ENCODE measurements at places on chromosomes 3 and 15.

GRCh38 chr15:82530606-82531379 is 9.5 kb downstream of the RPS17 start:
- DNase-seq, result peak; percentile 65

GRCh38 chr3:51845129-51845528 is 16.3 kb upstream of the IQCF2 start:
- no peak for DNase-seq

- DNase-seq, result no peak
Measured at GRCh38 chr3:159929171-159930141, 59.2 kb upstream of the IL12A start.

DNA sequence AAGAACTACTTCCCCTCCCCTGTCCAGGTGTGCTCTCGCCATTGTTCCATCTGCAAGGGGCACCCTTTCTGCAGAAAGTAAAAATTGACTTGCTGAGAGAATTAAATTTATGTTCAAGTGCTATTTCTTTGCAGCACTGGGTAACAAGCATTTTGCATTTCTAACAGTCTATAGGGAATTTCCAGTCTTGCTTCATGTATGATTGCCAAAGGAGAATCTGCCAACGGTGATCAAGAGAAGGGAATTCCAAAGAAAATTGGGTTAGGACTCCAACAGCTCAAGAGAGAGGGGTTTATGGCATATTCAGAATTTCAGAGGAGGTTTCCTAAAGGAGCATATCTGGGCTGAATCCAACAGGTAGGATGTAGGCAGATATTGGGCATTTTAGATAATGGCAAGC is 136.7 kb upstream of the WNT5A start:
- no peak for DNase-seq

GRCh38 chr15:70142072-70142321 is 44.3 kb upstream of the TLE3 start:
- DNase-seq, result no peak

GRCh38 chr15:47376190-47376589 is 341.1 kb upstream of the SEMA6D start:
- DNase-seq, result no peak

DNA sequence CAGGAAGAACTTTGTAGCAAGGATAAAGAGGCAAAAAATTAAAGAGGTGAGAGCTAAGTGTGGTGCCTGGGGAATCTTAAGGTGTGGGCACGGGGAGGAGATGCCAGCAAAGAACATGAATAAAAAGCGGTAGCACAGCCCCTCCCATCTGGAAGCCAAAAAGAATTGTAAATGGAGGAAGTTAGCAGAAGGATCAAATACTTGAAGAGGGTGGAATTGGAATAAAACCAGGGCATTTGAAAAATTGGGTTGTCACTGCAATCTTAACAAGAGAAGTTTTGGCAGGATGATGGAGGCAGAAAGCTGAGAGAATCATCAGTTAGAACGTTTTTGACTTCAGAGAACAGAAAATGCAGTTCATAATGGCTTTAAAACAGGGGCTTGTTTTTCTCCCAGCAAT is 2.4 kb downstream of the CCR2 start:
- no peak for DNase-seq

GRCh38 chr15:33985287-33985686 is 17.0 kb downstream of the CHRM5 start:
- no peak for DNase-seq

DNA sequence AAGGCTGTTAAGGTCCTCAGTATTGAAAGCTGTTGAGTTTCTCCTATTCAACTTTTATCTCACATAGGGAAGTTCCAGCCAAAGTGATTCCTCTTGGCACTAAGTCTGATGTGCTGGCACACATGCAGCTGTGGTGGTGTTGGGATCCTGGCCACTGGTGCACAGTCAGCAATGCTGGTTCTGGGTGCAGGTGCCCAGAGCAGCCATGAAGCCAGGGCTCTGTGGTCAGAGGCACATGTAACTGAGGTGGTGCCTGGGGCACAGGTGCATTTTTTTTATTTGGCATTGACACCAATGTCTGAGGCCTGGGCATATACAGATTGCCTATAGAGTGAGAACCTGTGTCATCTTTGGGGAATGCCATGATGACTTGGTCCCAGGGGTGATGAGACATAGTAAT is 271.4 kb downstream of the POLQ start:
- no peak for DNase-seq

DNA sequence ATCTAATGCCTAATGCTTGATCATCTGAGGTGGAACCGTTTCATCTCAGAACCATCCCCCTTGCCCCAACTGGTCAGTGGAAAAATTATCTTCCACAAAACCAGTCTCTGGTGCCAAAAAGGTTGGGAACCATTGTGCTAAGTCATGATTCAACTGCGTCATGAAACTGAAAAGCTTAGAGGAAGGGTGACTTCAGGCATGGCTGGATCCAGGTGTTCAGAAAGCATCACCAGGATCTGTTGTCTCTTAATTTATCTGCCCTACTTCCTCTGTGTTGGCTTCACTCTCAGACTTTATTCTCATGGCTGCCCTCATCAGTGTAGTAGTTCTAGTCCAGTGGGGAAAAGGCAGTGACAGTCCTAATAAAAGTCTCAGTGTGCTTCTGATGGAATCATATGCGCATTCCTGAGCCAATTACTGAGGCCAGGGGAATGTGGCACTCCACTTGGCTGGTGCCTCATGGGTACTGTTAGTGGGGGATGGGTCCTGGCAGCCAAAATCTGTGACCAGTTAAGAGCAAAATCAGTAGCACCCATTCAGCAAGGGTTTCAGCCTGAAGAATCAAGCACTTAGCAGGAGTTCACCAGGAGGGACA is 110.3 kb downstream of the WNT5A start:
- no peak for DNase-seq

GRCh38 chr3:11186771-11187191 is 32.5 kb downstream of the HRH1 start:
- no peak for DNase-seq

DNA sequence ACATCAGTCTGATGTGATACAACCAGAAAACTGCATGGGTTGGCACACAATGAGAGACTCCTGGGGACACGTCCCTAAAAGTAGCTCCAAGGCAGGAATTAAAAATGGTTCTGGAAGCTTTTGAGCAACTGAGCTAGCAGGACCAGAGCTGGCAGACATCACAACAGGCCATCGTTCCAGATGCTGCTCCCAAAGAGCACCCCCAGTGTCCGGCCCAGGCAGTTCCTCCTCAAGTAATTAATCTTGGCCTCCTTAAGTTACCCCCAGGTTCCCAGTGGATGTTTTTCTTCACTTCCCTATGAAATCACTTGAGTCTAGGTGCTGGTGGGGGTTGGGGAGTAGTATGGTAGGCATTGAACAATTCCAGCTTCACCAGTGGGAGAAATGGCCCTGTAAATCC is 711.6 kb downstream of the MECOM start:
- no peak for DNase-seq

DNA sequence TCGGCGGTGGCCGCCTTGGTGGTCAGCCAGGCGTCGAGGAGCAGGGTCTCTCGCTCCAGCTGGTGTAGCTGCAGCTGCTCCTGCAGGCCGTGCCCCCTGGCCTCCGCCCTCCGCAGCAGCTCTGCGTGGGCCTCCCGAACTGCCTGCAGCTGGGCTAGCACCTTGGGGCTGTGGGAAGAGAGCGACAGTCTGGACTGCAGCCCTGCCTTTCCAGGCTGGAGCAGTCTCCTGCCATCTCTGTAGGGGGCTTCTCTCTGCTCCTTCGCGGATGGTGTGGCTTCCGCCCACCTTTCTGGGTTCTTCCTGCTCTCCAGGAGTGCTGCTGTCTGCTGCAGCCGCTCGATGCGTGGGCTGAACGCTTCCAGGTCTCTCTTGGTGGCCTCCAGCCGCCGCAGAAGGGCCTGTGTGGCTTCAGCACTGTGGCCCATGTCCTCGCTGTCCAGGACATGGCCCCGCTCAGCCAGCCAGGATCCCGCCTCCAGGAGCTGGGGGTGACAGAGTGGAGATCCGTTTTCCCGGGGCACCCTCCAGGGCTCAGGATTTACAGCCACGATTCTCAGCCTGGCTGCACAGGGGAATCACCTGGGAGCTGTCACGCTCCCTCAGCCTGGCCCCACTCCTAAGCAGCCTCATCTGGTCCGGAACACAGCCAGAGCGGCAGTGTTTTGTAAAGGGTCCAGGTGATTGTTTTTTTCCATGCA is 16.8 kb downstream of the PLA2G4B start:
- DNase-seq, result no peak

- no peak for DNase-seq
Measured at GRCh38 chr15:74540161-74540760, 759 bp upstream of the ARID3B start.

- DNase-seq, result no peak
Measured at GRCh38 chr3:65713016-65713415, 325.7 kb downstream of the MAGI1 start.

DNA sequence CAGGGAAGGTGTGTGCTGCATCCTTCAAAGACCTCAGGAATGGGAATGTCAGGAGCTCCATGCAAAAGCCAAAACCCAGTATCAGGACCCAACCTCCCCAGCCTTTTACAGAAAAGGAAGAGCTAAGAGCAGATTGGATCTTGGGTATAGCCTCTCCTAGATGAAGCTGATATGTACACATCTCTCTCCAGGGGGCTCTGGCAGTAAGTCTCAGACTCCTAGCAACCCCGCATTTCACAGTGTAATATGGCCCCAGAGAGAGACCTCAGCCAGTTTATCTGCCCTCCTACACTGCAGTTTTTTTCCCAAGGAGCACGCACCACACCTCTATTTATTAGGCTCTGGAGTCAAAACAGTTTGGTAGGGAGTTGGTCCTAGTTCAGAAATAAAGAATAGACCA is 88.2 kb downstream of the RBPMS2 start:
- DNase-seq, result no peak

Measured in activated gamma-delta T cell treated with Interleukin-2 at 50 U/mL for 16 hours (primary cell).